ENCODE measurements at places on chromosomes 16 and 17.

GRCh38 chr17:80990921-80991644 lies 558 bp upstream of the CHMP6 start:
- no peak for DNase-seq

DNA sequence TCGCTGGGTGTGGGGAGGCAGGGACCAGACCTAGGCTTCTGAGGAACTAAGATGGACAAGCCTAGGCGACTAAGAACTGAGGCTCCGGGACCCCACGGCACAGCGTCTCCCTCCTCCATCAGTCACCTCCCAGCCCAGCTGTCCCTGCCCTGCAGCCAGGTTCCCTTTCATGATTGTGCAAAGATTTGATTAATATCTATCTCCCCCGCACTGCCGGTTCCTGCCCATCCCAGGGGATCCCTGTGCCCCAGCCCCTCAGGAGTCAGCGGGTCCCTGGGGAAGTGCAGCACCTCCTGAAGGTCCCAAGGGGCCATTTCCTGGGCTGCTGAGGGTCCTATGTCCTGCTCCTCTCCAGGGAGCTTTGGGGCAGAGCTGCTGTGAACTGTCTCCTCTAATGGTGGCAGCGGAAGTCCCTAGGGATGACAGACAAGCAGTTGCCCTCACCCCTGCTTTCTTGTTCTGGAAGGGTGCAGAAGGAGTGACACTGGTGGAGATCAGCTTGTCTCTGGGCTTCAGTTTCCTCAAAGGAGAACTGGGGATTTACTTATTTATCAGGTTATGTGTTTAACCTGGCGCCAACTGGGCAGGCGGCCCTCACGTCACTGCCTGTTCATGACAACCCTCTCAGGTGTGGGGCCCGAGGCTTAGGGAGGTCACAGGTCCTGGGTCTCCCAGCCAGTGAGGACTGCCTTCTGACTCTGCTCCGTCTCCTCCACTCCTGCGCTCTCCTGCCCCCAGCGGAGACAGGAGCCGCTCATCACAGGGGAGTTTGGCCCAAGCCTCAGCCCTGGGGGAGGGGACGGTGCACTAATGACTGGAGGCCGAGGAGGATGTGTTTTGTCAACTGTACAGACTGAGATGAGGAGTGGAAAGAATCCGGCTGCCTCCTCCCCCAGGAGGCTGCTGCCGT lies 1.9 kb upstream of the C16orf74 start:
- DNase-seq, result no peak

DNA sequence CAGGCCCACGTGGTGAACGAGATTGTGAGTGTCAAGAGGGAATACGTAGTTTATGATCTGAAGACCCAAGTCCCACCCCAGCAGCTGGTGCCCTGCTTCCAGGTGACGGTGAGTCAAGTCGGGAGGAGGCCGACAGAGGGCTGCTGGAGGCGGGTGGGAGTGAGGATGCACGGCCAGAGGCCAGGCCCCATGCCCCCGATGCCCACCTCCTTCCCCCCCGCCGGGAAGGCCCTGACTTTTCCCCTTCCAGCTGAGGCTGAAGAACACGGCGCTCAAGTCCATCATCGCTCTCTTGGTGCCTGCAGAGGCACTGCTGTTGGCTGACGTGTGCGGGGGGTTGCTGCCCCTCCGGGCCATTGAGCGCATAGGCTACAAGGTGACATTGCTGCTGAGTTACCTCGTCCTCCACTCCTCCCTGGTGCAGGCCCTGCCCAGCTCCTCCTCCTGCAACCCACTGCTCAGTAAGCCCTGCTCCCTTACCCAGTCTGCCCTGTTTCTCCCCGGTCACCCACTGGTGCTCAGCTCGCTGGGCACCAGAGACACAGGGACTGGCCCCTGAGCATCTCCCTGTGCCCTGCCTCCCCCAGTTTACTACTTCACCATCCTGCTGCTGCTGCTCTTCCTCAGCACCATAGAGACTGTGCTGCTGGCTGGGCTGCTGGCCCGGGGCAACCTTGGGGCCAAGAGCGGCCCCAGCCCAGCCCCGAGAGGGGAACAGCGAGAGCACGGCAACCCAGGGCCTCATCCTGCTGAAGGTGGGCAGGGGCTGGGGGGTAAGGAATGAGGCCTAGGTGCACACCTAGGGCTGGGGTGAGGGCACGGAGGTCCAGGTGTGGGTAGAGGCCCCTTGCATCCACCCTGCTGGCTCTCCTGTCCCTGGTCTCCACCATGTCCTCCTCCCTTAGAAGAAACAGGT lies 2.6 kb downstream of the ZACN start:
- no peak for DNase-seq

GRCh38 chr16:81823111-81823510 lies 44.0 kb downstream of the PLCG2 start:
- DNase-seq, result no peak

Measured in stimulated activated CD4-positive, alpha-beta T cell treated with anti-CD3 and anti-CD28 coated beads, Interleukin-12 subunit alpha, Interleukin-12 subunit beta, amount 100 ng/mL, for 4 hours (primary cell).